ENCODE measurements at places on chromosomes 6 and 20. TPM values are rescaled to one million over a fixed set of nuclear protein-coding genes. Genes with fewer than 3 reads are reported as not detected.

- H3K27ac ChIP-seq = peak overlapping the region; percentile 9
- no peak overlapping the region for H3K4me3 ChIP-seq
- DNase-seq = no peak
- peaks cover 4% of the 10 kb centered on the region for H3K36me3 ChIP-seq
Observed at GRCh38 chr6:18433059-18433458, 45.9 kb downstream of the RNF144B start.

GRCh38 chr20:2563116-2563515 lies 26.7 kb downstream of the TMC2 start:
- no peak overlapping the region for H3K4me3 ChIP-seq
- peaks cover 9% of the 10 kb centered on the region for H3K4me1 ChIP-seq
- H3K27ac ChIP-seq = no peak overlapping the region
- peaks cover 42% of the 10 kb centered on the region for H3K27me3 ChIP-seq
- H3K36me3 ChIP-seq = no peaks in the 10 kb centered on the region

DNA sequence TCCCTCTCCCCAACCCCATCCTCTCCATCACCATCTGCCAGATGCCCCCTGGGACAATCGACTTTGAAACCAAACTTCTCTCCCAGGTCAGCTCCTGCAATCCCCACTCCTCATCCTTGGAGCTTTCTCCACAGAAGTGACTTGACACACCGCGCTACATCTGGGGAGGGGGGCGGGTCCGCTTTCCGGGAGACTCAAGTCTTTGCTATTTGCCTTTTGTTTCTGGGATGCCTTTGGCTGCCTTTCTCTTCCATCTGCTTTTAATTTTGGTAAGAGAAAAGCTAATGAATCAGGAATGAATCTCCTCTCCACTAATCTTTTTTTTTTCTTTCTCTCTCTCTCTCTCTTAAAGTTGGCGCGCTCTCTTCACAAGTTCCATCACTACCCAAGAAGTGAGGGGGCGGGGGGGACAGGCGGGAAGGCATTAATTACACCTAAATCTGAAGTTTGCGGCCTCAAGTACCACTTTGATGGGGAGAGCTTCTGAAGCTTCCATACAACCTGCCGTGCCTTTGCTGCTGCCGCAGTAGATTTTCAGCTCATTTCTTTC lies 664 bp upstream of the TPBG start:
- H3K36me3 ChIP-seq = no peaks in the 10 kb centered on the region
- DNase-seq = no peak
- peaks cover 12% of the 10 kb centered on the region for H3K4me1 ChIP-seq
- no peak overlapping the region for H3K27ac ChIP-seq
- peaks cover 7% of the 10 kb centered on the region for H3K27me3 ChIP-seq
- H3K4me3 ChIP-seq = peak overlapping the region; percentile 71

GRCh38 chr6:108946695-108947094 lies 98.5 kb downstream of the ARMC2 start:
- peak overlapping the region; percentile 81 for H3K27ac ChIP-seq
- H3K36me3 ChIP-seq = no peaks in the 10 kb centered on the region
- H3K27me3 ChIP-seq = no peaks in the 10 kb centered on the region
- H3K4me3 ChIP-seq = no peak overlapping the region
- peaks cover 53% of the 10 kb centered on the region for H3K4me1 ChIP-seq
- DNase-seq = no peak

GRCh38 chr6:71279321-71279720 lies 9.3 kb upstream of the OGFRL1 start:
- no peak for DNase-seq
- H3K27me3 ChIP-seq = no peaks in the 10 kb centered on the region
- no peak overlapping the region for H3K27ac ChIP-seq
- H3K4me3 ChIP-seq = no peak overlapping the region
- H3K36me3 ChIP-seq = no peaks in the 10 kb centered on the region
- no peaks in the 10 kb centered on the region for H3K4me1 ChIP-seq

DNA sequence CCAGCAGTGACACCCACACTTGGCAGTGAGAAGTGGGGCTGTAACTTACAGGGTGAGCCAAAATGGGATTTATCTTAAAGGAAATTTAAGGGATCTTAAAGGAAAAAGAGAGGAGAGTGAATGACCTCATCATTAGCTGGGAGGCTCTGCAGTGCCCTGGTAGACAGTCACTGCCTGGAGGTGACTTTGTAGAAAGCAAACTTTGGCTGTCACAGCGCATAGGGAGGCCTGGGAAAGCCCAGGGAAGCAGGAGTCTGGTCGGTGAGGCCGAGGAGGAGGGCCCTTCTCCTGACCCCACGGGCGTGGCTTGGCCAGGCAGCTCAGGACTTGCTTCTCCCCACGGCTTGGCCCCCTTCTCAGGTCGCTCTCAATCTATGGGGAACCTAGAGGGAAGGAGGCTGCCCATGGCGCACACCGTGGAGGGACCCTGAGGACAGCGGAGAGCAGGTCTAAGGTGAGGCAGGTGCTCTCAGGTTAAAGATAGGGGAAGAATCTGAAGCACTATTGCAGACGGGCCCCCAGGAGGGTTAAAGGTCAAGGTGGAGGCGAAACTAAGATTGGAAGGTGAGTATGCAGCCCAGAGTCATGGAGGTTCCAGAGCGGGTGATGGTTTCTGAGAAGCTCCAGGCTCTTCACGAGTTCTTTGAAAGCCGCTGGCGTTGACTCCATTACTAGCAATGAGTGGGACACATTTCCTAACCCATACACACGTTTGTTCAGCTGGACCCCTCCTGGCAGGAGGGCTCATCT lies 15.6 kb upstream of the RIPK1 start:
- H3K4me1 ChIP-seq = peaks cover 7% of the 10 kb centered on the region

GRCh38 chr6:167849846-167850459 lies 23.2 kb downstream of the AFDN start:
- H3K27ac ChIP-seq = peak overlapping the region; percentile 70
- H3K4me3 ChIP-seq = no peak overlapping the region
- H3K4me1 ChIP-seq = peaks cover 34% of the 10 kb centered on the region
- H3K36me3 ChIP-seq = no peaks in the 10 kb centered on the region

DNA sequence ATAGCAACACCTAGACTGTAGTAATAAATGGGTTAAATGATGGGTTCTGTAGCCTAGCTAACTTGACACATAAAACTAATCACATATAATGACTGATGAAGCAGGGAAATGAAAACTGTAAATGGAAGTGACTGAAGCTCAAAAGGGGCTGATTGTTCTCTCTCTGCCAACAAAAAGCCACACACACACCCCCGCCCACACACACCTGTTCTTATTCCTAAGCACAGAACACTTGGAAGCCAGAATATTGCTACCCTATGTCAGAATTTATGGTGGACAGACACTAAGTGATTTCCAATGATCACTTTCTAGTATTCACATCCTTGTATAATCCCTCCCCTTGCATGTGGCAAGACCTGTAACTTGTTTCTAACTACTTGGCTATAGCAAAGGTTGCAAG lies 603.5 kb downstream of the UTRN start:
- DNase-seq = no peak
- H3K4me3 ChIP-seq = no peak overlapping the region
- no peak overlapping the region for H3K27ac ChIP-seq
- no peaks in the 10 kb centered on the region for H3K4me1 ChIP-seq
- H3K36me3 ChIP-seq = no peaks in the 10 kb centered on the region

DNA sequence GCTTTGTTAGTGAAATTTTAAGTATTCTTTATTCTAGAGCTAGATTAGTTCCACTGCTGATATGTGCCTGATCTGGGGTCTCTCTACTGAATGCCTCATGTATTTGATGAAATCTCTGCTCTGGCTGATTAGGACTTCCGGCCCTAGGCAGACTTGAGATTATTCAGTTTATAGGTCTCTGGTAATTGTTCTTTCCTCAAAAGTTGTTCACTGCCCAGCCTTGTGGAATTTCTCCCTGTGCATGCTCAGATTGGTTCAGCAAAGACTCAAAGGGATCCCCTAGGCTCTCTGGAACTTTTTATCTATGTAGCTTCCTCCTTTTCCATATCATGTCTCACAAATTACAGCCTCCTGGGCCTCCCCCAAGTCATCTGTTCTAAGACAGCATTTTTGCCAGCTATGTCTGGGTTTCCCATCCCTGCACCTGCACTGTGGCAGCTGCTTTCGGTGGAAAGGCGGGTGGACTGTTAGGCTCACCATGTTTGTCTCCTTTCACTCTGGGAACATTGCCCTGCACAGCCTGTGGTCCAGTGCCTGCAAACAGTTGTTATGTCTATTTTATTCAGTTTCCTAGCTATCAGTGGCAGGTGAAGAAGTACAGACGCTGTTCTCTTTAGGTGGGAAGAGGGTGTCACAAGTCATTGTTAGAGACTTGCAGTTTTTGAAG lies 73.7 kb downstream of the RPP40 start:
- H3K27me3 ChIP-seq = no peaks in the 10 kb centered on the region
- DNase-seq = no peak
- no peak overlapping the region for H3K27ac ChIP-seq
- H3K4me3 ChIP-seq = no peak overlapping the region
- H3K36me3 ChIP-seq = no peaks in the 10 kb centered on the region

DNA sequence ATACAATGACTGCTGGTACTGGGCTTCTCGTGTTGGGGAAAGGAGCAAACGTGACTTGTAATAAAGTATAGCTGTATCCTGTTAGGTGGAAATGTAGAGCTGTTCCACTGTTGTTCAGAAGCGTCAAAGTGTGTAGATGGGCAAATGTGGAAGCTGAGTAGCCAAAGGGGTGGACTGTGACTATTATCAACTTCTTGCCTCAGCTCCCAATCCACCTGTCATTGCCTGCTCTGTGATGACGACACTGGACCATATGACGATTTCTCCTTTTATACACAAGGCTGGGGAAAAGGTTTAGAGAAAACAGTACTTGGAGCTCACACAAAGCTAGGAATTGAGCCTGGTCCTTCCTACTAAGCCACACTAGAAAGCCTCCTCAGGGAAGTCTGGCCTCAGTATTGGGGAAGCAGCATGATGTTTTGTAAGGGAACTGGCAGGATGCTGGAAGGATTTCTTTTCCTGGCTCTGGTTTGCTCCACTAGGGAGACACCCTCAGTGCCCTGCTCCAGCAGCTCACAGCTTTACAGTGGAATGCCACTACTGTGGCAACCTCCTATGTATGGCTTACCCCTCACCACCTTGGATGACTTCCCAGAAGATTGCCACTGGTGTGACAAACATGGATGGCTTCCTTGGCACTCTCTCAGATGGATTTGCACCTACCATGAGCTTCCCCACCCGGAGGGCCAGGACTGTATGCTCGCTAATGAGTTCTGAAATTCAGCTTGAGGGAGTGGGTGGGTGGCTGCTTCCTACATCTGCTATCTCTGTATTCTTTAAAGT lies 20.0 kb downstream of the CD164 start:
- H3K4me3 ChIP-seq = no peak overlapping the region
- no peaks in the 10 kb centered on the region for H3K4me1 ChIP-seq
- no peak for DNase-seq
- peaks cover 64% of the 10 kb centered on the region for H3K36me3 ChIP-seq
- H3K27ac ChIP-seq = no peak overlapping the region
- H3K27me3 ChIP-seq = no peaks in the 10 kb centered on the region

GRCh38 chr20:58868795-58869194 lies 16.3 kb downstream of the GNAS start:
- H3K4me3 ChIP-seq = no peak overlapping the region
- no peak overlapping the region for H3K27ac ChIP-seq
- no peaks in the 10 kb centered on the region for H3K4me1 ChIP-seq
- no peak for DNase-seq
- no peaks in the 10 kb centered on the region for H3K36me3 ChIP-seq

- H3K27me3 ChIP-seq = no peaks in the 10 kb centered on the region
- no peaks in the 10 kb centered on the region for H3K4me1 ChIP-seq
- DNase-seq = no peak
- no peak overlapping the region for H3K4me3 ChIP-seq
- H3K27ac ChIP-seq = no peak overlapping the region
Observed at GRCh38 chr6:36020154-36020553, 4.3 kb downstream of the SLC26A8 start.

- DNase-seq = no peak
- no peak overlapping the region for H3K4me3 ChIP-seq
- H3K27me3 ChIP-seq = no peaks in the 10 kb centered on the region
- H3K27ac ChIP-seq = no peak overlapping the region
Observed at GRCh38 chr6:25270559-25270958, 8.6 kb upstream of the CARMIL1 start.

Gene C6orf132
- 11.5 TPM for total RNA-seq

Gene PPP1R3G
- total RNA-seq = 0.46 TPM

Gene SLC9A8
- 15.0 TPM for total RNA-seq

Gene GSTA3
- not detected for total RNA-seq

All from upper lobe of right lung (tissue), 1 donor.